CD4-positive, CD25-positive, alpha-beta regulatory T cell (primary cell): ENCODE measurements at places on chromosomes 6 and 20. TPM values are rescaled to one million over a fixed set of nuclear protein-coding genes. Genes with fewer than 3 reads are reported as not detected.

- H3K27me3 ChIP-seq = no peaks in the 10 kb centered on the region
- peaks cover 43% of the 10 kb centered on the region for H3K36me3 ChIP-seq
- no peak overlapping the region for H3K27ac ChIP-seq
- no peak overlapping the region for H3K4me3 ChIP-seq
These were observed 63.7 kb downstream of the RNGTT start for GRCh38 chr6:88899569-88900316.

- peaks cover 3% of the 10 kb centered on the region for H3K27me3 ChIP-seq
- no peak overlapping the region for H3K4me3 ChIP-seq
- no peaks in the 10 kb centered on the region for H3K36me3 ChIP-seq
- DNase-seq = no peak
These were observed 28.2 kb upstream of the ARMC2 start for GRCh38 chr6:108820006-108820405.

Gene LAMA5
- total RNA-seq = 0.91 TPM

Gene C6orf58
- not detected for total RNA-seq

Gene UBD
- not detected for total RNA-seq

Gene CRISP3
- not detected for total RNA-seq
